ENCODE measurements at places on chromosomes 11 and 22. TPM values are rescaled to one million over a fixed set of nuclear protein-coding genes. Genes with fewer than 3 reads are reported as not detected.

Gene TMX2
- total RNA-seq = 41.1 TPM

Gene P2RY2
- 5.1 TPM for total RNA-seq

Gene EXPH5
- total RNA-seq = 8.3 TPM

Gene FOLH1
- 19.7 TPM for total RNA-seq

Gene TEX54
- total RNA-seq = not detected

Data from right lobe of liver (tissue), 6 donors.